Upper lobe of left lung (tissue), 6 donors: ENCODE measurements at places on chromosomes 16 and 17. TPM values are rescaled to one million over a fixed set of nuclear protein-coding genes. Genes with fewer than 3 reads are reported as not detected.
A peak's percentile ranks its signal among the peaks of the same experiment; 100 is the strongest.

Gene KRT28
- total RNA-seq, result not detected

GRCh38 chr16:13333336-13333735, 431.9 kb downstream of the SHISA9 start:
- H3K4me1 ChIP-seq, result no peaks in the 10 kb centered on the region
- no peaks in the 10 kb centered on the region for H3K27me3 ChIP-seq
- no peak overlapping the region for H3K4me3 ChIP-seq
- H3K27ac ChIP-seq, result no peak overlapping the region
- no peak for DNase-seq

GRCh38 chr17:39598047-39598481, 9.7 kb downstream of the NEUROD2 start:
- DNase-seq, result peak; percentile 44
- H3K27ac ChIP-seq, result no peak overlapping the region
- H3K4me3 ChIP-seq, result no peak overlapping the region
- no peaks in the 10 kb centered on the region for H3K36me3 ChIP-seq

DNA sequence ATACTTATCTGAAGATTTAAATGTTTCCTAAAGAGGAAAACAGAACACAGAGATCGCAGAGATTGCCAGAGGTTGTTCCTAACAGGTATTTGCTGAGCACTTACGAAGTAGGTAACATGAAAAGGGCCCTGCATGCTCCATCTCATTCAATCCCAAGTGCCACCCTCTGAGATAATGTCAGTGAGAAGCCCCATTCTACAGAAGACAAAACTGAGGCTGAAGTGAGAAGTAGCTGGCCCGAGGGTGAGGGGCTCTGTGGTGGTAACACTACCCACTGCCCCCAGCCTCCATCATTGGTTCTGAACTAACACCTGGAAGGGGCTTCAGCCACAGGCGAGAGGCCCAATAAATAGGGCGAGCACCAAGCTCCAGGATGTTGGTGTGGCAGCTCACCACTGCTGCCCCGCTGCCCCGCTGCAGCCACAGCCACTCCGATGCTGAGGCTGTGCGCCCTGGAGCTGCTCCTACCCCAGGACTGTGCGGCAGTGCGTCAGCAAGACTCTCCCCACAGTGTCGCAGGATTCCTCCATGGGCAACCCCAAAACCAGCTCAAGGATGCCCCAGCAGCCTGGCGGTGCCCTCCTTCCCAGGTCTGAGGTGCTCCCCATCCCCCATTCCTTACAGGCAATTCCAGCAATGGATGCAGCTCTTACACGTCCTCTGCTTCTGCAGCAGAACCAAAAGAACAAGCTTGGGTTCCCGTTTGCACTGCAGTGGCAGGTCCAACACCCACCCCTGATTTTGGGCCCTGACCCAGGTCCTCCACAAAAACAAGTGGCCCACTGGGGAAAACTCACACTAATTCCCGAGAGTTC, 10.3 kb downstream of the FLCN start:
- H3K4me3 ChIP-seq, result no peak overlapping the region
- H3K4me1 ChIP-seq, result no peaks in the 10 kb centered on the region
- peaks cover 97% of the 10 kb centered on the region for H3K36me3 ChIP-seq
- no peaks in the 10 kb centered on the region for H3K27me3 ChIP-seq
- no peak for DNase-seq

GRCh38 chr17:61459939-61460718, 7.9 kb downstream of the TBX4 start:
- H3K27ac ChIP-seq, result peak overlapping the region; percentile 86
- peaks cover 15% of the 10 kb centered on the region for H3K27me3 ChIP-seq
- H3K4me3 ChIP-seq, result no peak overlapping the region
- H3K4me1 ChIP-seq, result peaks cover 17% of the 10 kb centered on the region
- no peak for DNase-seq
- H3K36me3 ChIP-seq, result no peaks in the 10 kb centered on the region

- peak; percentile 76 for DNase-seq
- H3K4me3 ChIP-seq, result no peak overlapping the region
- peaks cover 42% of the 10 kb centered on the region for H3K4me1 ChIP-seq
- H3K36me3 ChIP-seq, result no peaks in the 10 kb centered on the region
- peak overlapping the region; percentile 30 for H3K27ac ChIP-seq
These were observed 77.1 kb upstream of the GSE1 start for GRCh38 chr16:85536073-85536410.

GRCh38 chr16:25158401-25158800, 46.9 kb downstream of the LCMT1 start:
- H3K27me3 ChIP-seq, result no peaks in the 10 kb centered on the region
- no peak overlapping the region for H3K27ac ChIP-seq
- H3K4me1 ChIP-seq, result no peaks in the 10 kb centered on the region
- no peak overlapping the region for H3K4me3 ChIP-seq
- no peak for DNase-seq

DNA sequence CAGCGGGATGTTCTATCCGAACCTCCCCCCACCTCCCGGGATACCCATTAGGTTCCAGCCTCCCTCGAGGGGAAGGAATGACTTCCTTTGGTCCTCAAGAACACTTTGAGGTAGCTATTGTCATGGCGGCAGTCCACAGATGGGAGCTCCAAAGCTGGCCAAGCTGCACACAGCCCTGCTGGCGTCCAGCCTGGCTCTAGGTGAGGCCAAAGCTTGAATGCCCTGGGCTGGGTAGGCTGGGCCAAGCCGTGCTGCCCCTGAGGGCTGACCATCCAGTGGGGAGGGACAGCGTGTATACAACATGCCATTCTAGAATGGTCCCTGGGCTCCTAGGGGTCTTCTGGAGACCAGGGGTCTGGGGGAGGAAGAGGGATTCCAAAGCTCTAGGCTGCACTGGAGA, 43.5 kb downstream of the PEMT start:
- DNase-seq, result no peak
- no peak overlapping the region for H3K4me3 ChIP-seq
- H3K27me3 ChIP-seq, result no peaks in the 10 kb centered on the region
- no peaks in the 10 kb centered on the region for H3K4me1 ChIP-seq
- no peaks in the 10 kb centered on the region for H3K36me3 ChIP-seq
- H3K27ac ChIP-seq, result no peak overlapping the region

GRCh38 chr17:36885153-36885735, 52.0 kb upstream of the LHX1 start:
- H3K36me3 ChIP-seq, result no peaks in the 10 kb centered on the region
- no peak overlapping the region for H3K4me3 ChIP-seq
- H3K27ac ChIP-seq, result no peak overlapping the region
- no peak for DNase-seq

GRCh38 chr16:52832771-52833170, 219.9 kb downstream of the CHD9NB start:
- no peaks in the 10 kb centered on the region for H3K36me3 ChIP-seq
- no peak overlapping the region for H3K27ac ChIP-seq
- no peak overlapping the region for H3K4me3 ChIP-seq
- no peaks in the 10 kb centered on the region for H3K4me1 ChIP-seq
- DNase-seq, result no peak

GRCh38 chr17:21025451-21025850, 17.4 kb downstream of the USP22 start:
- H3K27me3 ChIP-seq, result no peaks in the 10 kb centered on the region
- no peak overlapping the region for H3K4me3 ChIP-seq
- peaks cover 25% of the 10 kb centered on the region for H3K4me1 ChIP-seq

Gene CARD14
- total RNA-seq, result 0.71 TPM

Gene TCAP
- 2.7 TPM for total RNA-seq

GRCh38 chr17:46942441-46943217, 19.7 kb downstream of the GOSR2 start:
- H3K4me3 ChIP-seq, result no peak overlapping the region
- H3K27me3 ChIP-seq, result no peaks in the 10 kb centered on the region
- H3K27ac ChIP-seq, result no peak overlapping the region
- peaks cover 11% of the 10 kb centered on the region for H3K36me3 ChIP-seq

Gene TP53TG3
- total RNA-seq, result not detected

DNA sequence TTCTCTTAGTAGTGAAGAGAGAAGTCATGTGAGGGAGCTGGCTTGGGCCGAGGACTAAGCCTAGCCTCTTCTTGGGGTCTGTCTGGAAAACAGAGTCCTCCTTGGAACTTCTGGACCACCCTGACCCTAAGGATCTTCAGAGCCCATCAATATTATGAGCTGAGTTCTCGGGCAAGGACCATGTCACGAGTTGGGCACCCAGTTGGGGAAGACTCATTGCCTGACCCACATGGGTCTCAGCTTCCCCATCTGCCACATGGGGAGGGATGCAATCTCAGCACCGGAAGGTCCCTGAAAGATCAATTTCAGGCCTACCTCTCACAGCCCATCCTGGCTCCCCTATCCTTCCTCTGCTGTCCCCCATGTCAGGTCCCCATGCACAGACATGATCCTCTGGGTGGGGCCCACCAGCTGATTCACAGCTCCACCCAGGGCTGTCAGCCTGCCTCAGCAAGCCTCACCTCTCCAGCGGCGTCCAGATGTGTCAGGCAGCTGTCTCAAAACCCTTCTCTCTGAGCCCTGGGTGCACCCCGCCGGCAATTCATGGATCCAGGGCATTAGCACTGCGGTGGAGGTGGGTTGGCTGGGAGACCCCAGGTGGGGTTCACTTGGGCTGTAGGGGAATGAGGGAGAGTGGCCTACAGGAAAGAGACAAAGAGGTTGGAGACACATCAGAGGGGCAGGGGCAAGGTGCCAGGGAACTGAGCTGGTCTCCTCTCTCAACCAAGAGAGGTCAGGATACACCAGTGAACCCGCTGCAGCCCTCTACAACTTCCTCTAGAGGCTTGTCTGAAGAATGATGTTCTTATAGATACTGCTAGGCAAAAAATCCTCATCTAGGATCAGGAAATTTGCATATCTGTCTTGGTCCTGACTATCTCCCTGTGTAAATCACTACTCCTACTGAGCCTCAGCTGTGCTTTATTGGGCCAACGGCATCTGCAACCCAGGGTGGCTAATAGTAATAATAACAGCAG, 1.8 kb downstream of the NLRP1 start:
- no peak overlapping the region for H3K27ac ChIP-seq
- peaks cover 48% of the 10 kb centered on the region for H3K4me1 ChIP-seq
- peaks cover 26% of the 10 kb centered on the region for H3K36me3 ChIP-seq
- H3K4me3 ChIP-seq, result no peak overlapping the region
- H3K27me3 ChIP-seq, result no peaks in the 10 kb centered on the region
- DNase-seq, result no peak

Gene TP53TG3B
- not detected for total RNA-seq

DNA sequence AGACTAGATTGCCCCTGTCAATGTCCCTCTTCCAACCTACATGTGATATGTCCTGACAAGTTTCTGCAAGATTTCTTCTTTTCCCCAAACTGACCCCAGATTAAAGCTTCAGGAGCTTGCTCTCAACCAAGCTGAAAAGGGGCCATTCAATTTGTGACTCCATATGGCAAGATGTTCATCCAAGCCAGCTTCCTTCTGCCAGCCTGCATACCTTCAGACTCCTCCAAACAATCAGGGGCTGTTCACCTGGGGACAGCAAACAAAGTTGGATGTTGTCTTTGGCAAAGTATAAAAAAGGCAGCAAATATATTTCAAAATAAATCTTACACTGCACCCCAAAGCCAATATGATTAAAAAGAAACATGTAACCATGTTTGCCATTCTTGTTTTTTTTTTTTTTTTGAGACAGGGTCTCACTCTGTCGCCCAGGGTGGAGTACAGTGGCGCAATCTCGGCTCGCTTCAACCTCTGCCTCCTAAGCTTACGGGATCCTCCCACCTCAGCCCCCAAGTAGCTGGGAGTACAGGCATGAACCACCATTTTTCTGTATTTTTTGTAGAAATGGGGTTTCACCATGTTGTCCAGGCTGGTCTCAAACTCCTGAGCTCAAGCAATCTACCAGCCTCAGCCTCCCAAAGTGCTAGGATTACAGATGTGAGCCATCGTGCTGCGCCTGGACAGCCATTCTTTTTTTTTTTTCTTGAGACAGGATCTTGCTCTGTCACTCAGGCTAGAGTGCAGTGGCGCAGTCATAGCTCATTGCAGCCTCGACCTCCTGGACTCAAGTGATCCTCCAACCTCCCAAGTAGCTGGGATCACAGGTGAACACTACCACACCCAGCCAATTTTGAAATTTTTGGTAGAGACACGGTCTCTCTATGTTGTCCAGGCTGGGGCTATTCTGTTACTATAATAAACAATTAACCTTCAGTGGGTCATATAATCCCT, 50.0 kb upstream of the AKAP1 start:
- peak overlapping the region; percentile 88 for H3K27ac ChIP-seq
- H3K4me1 ChIP-seq, result peaks cover 7% of the 10 kb centered on the region
- H3K36me3 ChIP-seq, result no peaks in the 10 kb centered on the region
- H3K4me3 ChIP-seq, result no peak overlapping the region
- DNase-seq, result peak; percentile 81
- no peaks in the 10 kb centered on the region for H3K27me3 ChIP-seq

Gene NFE2L1
- 203 TPM for total RNA-seq

GRCh38 chr17:39462631-39463375, 1.5 kb downstream of the CDK12 start:
- peak overlapping the region; percentile 97 for H3K27ac ChIP-seq
- H3K4me3 ChIP-seq, result peak overlapping the region; percentile 95
- DNase-seq, result no peak
- H3K4me1 ChIP-seq, result peaks cover 46% of the 10 kb centered on the region
- H3K27me3 ChIP-seq, result no peaks in the 10 kb centered on the region

- peak overlapping the region; percentile 92 for H3K27ac ChIP-seq
- peak overlapping the region; percentile 38 for H3K4me3 ChIP-seq
- DNase-seq, result no peak
- peaks cover 24% of the 10 kb centered on the region for H3K4me1 ChIP-seq
- H3K36me3 ChIP-seq, result no peaks in the 10 kb centered on the region
- H3K27me3 ChIP-seq, result no peaks in the 10 kb centered on the region
These were observed 27.6 kb downstream of the STAT5B start for GRCh38 chr17:42248351-42249179.

GRCh38 chr17:38428643-38429371, 543 bp downstream of the ARHGAP23 start:
- H3K4me3 ChIP-seq, result peak overlapping the region; percentile 84
- no peaks in the 10 kb centered on the region for H3K27me3 ChIP-seq
- peak overlapping the region; percentile 93 for H3K27ac ChIP-seq

GRCh38 chr17:32909787-32910369, 18.1 kb upstream of the TMEM98 start:
- no peaks in the 10 kb centered on the region for H3K36me3 ChIP-seq
- DNase-seq, result no peak
- H3K4me3 ChIP-seq, result no peak overlapping the region
- no peak overlapping the region for H3K27ac ChIP-seq
- H3K27me3 ChIP-seq, result no peaks in the 10 kb centered on the region

Gene FOXC2
- 0.66 TPM for total RNA-seq

Gene ATP2C2
- total RNA-seq, result 153 TPM

GRCh38 chr17:8057691-8058114, 18.8 kb downstream of the ALOX15B start:
- no peak for DNase-seq
- peaks cover 34% of the 10 kb centered on the region for H3K4me1 ChIP-seq
- H3K27me3 ChIP-seq, result peaks cover 6% of the 10 kb centered on the region

DNA sequence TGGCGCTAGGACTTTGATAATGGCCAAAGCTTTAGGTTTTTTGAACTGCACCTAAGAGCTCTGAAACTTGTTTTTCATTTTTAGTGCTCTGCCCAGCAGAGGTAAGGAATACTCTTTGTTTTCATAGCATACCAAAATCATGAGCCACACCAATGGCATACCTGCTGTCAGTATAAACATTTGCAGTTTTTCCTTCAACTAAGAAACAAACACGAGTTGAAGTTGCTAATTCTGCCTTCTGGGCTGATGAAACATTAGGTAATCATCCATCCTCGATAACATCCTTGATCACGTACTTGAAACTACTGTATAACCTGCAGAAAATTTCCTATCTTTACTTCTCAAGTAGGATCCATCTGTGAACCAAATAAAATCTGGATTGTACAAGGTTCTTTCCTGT, 20.6 kb upstream of the B4GALNT2 start:
- H3K4me1 ChIP-seq, result no peaks in the 10 kb centered on the region
- H3K27me3 ChIP-seq, result no peaks in the 10 kb centered on the region
- no peaks in the 10 kb centered on the region for H3K36me3 ChIP-seq
- DNase-seq, result no peak

Gene LDHD
- 7.8 TPM for total RNA-seq
